WERI-Rb-1 (cell line): ENCODE measurements at places on chromosomes 2 and 18.

GRCh38 chr2:62800618-62801017 is 95.1 kb downstream of the EHBP1 start:
- no peak for DNase-seq

- no peak for DNase-seq
These were observed 9.4 kb downstream of the MTERF4 start for GRCh38 chr2:241092677-241093076.

DNA sequence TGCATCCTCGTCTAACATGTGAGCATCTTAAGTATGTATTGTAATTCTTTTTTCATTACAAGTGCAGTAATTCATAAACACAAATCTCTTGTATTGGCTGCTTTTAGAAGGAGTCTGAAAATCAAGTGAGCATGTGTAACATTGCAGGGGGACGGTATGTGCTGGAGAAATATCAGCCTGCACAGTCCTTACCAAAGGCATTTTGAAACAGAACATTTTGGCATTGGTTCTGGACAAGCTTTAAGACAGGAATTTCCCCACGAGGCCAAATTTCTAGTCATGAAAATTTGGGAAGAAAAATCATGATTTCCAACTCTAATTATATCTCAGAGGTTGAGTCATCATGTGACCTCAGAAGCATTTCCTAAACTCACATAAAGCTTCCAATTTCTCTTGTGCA is 24.7 kb upstream of the NRP2 start:
- DNase-seq = no peak

- DNase-seq = no peak
These were observed 66.9 kb downstream of the HS1BP3 start for GRCh38 chr2:20584045-20584398.

- no peak for DNase-seq
These were observed 78.7 kb upstream of the ITGA4 start for GRCh38 chr2:181378491-181378890.

DNA sequence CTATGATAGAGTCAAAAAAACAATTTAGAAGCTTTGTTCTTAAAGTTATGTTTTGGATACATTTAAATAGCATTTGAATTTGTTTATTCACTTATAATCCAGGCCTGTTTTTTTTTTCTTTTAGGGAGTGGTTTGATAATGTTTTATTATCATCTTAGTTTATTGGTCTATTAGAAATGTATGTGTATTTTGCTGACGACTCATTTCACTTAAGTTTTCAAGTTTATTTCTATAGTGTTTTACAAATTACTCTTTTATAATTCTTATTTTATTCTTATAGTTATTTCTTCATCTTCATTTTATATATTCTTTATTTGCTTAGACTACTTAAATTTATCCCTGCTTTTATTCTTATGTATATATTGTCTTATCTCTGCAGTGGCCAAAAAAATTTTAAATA is 804.5 kb downstream of the NR4A2 start:
- no peak for DNase-seq

DNA sequence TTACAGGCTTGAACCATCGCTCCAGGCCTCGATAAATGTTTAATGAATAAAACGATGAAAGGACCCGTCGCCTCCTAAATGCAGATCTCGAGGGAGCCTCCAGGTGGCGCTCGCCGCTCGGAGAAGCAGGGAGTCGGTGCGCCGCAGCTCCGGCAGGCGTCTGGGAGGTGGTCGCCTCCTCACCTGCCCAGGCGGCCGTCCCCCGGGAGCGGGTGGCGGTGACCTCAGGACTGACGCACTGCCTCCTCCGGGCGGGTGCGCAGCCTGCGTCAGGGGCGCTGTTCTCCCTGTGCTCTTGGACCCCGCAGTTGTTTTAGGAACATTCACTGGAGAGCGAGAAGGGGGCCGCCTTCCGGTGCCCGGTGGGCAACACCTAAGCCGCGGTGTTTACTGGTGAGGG is 38.6 kb upstream of the POLE4 start:
- peak; percentile 82 for DNase-seq

GRCh38 chr2:234305846-234306245 is 191.0 kb downstream of the ARL4C start:
- DNase-seq = no peak

DNA sequence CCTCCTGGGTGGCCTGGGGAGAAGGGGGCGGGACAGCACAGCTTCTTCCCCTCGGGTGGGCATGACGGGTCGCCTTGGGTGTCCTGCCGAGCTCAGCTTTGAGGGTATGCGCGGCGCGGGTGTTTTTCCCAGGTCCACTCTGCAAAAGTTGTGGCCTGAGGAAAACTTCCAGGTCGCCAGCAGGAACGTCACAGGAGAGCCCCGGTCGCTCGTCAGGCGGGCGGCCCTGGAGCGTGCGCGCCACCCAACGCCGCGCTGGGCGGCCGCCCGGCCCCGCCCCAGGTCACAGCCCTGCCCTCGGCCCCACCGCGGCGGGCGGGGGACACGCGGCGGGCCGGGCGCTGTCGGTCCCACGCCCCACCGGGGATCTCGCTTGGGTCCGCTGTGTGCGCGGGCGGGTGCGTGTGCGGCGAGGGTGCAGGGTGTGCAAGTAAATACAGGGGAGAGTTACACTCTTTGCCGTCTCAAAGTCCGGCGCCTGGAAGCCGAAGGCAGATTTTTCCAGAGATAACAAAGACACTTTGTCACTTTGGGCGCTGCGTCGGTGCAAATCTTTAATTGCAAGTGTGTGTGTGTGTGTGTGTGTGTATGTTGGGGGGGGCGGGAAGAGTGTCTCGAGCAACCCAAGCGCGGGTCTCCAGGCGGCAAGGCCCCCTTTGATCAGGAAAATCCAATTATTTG is 616 bp upstream of the SP5 start:
- DNase-seq = peak; percentile 19

DNA sequence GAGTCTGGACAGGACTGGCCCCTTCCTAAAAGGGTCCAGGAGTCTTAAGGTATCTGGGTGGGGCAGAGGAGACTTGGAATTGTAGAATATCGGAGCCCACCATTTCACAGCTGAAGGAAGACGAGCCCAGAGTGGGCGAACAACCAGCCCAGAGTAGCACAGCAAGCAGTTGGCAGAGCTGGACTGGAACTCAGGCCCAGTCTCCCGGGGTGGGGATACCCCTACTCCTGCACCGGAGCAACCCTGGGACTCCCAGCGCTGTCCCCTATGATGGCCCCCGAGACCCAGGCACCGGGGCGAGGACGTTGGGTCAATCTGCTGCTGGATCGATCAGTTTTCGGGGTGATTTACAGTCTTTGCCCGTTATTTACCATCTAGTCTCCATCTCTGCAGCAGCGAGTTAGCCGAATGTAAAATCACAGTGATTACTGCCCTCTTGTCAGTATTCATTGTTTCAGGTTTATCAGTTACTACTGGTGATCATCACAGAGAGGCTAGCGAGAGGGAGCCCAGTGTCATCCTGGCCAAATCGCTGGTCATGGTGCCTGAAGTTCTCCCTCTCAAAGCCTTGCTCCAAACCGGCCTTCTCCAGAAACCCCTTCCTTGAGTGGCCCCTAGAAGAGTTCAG is 75.3 kb downstream of the SMAD7 start:
- DNase-seq = no peak

GRCh38 chr2:204920776-204921175 is 375.5 kb downstream of the PARD3B start:
- no peak for DNase-seq

DNA sequence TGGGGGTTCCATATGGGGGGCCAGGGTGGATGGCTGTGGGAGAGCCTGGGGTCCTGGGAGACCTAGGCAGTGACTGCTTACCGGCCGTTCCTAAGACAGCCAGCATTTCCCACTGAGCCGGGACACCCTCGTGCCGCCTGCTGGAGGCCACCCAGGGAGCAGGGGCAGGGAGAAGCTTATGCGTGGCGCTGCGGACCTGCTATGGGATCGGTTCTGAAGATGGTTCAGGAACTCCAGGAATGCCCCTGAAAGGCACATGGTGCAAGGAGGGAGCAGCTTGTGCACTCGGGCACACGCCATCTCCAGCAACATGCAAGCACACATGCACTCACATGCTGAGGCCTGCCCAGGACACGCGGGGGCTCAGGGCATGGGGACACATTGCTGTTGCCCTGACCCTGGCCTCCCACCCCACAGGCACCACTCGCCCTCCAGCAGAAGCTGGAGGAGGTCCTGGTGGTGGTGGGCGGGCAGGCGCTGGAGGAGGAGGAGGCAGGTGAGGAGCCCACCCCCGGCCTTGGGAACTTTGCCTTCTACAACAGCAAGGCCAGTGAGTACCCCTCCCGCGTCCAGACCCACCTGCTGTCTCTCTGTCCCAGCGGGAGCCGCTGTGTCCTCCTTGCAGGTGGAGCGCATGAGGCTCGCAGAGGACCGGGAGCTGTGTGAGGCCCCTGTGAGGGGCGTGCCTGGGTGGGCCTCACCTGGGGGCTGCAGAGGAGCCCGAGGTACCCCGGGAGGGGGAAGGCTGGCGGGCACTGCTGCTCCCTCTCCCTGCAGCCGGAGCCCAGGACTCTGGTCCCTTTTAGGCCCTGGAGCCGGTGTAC is 4.1 kb downstream of the KLHL30 start:
- DNase-seq = no peak

GRCh38 chr2:218721488-218721887 is 10.9 kb downstream of the TTLL4 start:
- DNase-seq = no peak

GRCh38 chr2:123061534-123061933 is 963.6 kb upstream of the CNTNAP5 start:
- DNase-seq = no peak

GRCh38 chr18:77320971-77321559 is 71.4 kb downstream of the GALR1 start:
- no peak for DNase-seq

DNA sequence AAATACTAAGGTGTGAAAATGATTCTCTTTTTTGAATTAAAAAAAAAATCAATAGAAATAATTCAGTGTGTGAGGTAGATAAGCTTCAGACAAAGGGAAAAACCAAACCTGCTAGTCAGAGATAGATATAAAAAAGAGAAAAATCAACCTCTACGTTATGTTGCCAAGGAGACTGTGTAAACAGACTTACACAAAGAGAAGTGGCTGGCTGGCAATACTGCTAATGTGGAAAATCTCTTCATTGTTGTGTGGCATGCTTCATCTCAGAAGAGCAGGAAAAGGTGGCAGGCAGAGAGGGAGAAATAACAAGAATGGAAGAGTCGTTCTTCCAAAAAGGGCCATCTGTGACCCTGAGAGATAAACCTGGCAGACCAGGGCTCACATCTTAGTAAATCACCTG is 200.8 kb downstream of the SLC8A1 start:
- DNase-seq = no peak

GRCh38 chr18:3256693-3257626 is 5.0 kb upstream of the MYL12B start:
- DNase-seq = no peak

GRCh38 chr2:5520463-5520972 is 171.7 kb upstream of the SOX11 start:
- DNase-seq = no peak

DNA sequence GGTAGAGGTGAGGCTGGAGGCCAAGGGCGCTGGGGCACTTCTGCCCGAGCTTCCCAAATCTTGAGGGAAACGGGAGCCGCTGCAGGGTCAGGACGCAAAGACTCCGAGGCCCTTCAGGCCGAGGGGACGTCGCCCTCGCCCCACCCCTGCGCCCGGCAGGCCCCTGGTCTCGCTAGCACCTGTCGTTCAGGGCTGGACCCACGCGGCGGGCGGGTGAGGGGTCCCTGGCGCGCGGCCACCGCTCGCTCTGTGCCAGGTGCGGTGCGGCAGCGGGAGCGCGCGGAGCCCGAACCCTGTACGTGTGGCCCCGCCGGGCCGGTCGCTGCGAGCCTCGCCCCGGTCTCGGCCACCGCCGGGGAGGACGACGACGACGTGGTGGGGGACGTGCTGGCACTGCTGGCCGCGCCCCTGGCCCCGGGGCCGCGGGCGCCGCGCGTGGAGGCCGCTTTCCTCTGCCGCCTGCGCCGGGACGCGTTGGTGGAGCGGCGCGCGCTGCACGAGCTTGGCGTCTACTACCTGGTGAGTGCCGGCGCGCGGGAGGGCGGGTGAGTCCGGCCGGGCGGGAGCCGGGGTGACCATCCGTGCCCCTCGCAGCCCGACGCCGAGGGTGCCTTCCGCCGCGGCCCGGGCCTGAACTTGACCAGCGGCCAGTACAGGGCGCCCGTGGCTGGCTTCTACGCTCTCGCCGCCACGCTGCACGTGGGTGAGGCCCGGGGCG is 4.9 kb downstream of the ERFE start:
- DNase-seq = no peak

GRCh38 chr2:207421671-207422070 is 108.1 kb upstream of the CREB1 start:
- no peak for DNase-seq

- no peak for DNase-seq
These were observed 315.3 kb upstream of the GULP1 start for GRCh38 chr2:187976259-187976985.

DNA sequence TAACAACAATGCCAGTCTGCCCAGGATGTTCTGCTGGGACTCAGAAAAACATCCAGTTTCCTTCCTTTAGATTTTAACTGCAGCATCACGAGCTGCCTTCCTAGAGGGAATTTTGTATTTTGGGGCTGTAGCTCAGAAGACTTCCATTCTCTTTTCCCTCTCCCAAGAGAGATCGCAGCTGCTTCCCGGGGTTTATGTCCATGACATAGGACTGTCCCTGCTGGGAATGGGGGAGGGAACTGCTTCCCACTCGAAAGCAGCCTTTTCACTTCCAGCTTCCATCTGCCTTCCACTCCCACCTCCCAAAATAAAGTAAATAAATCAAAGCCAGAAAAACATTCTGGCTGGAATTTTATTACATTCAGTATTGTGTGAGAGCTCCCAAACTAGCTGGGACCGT is 52.4 kb downstream of the LIMS1 start:
- DNase-seq = no peak

- no peak for DNase-seq
These were observed 34.0 kb upstream of the CHMP1B start for GRCh38 chr18:11817229-11817628.
